ENCODE measurements at places on chromosomes 5 and 9. TPM values are rescaled to one million over a fixed set of nuclear protein-coding genes. Genes with fewer than 3 reads are reported as not detected.

The ACOT12 gene
- total RNA-seq: 2.3 TPM

The FOXD4L3 gene
- 0.17 TPM for total RNA-seq

The DMRTA1 gene
- 1.1 TPM for total RNA-seq

The SGCD gene
- 32.5 TPM for total RNA-seq

The KIAA1191 gene
- 92.7 TPM for total RNA-seq

The LURAP1L gene
- 13.3 TPM for total RNA-seq

The GIN1 gene
- 15.3 TPM for total RNA-seq

The FST gene
- 3.7 TPM for total RNA-seq

The OTP gene
- total RNA-seq: 1.8 TPM

The ZNF454 gene
- total RNA-seq: 7.7 TPM

The ARHGEF39 gene
- total RNA-seq: 1.5 TPM

The NUTM2G gene
- not detected for total RNA-seq

The EGFLAM gene
- 124 TPM for total RNA-seq

The RGMB gene
- total RNA-seq: 36.9 TPM

The ZNF300 gene
- 24.1 TPM for total RNA-seq

The PTGS1 gene
- total RNA-seq: 4.0 TPM

The PCDHGB3 gene
- 8.3 TPM for total RNA-seq

The LRRC70 gene
- 6.8 TPM for total RNA-seq

The STK32A gene
- 36.3 TPM for total RNA-seq

The ZNF608 gene
- total RNA-seq: 61.9 TPM

The PITX1 gene
- total RNA-seq: 0.11 TPM

The C6 gene
- 1.2 TPM for total RNA-seq

The FBLL1 gene
- total RNA-seq: 15.5 TPM

The BTNL9 gene
- total RNA-seq: 3.6 TPM

The PHAX gene
- 64.5 TPM for total RNA-seq

The NEUROG1 gene
- not detected for total RNA-seq

The TMEM232 gene
- total RNA-seq: 21.1 TPM

The SV2C gene
- total RNA-seq: 66.7 TPM

The PCDHB6 gene
- 2.7 TPM for total RNA-seq

The TMEM215 gene
- 5.2 TPM for total RNA-seq

The CD72 gene
- 1.3 TPM for total RNA-seq

The ARSB gene
- total RNA-seq: 21.6 TPM

The WNT8A gene
- not detected for total RNA-seq

The CYLC2 gene
- not detected for total RNA-seq

The CYSRT1 gene
- 0.69 TPM for total RNA-seq

The FIBCD1 gene
- total RNA-seq: 1.2 TPM

The FUBP3 gene
- total RNA-seq: 47.6 TPM

The CEL gene
- 1.2 TPM for total RNA-seq

The ADCY2 gene
- total RNA-seq: 25.4 TPM

The RBM22 gene
- 29.7 TPM for total RNA-seq

The ARID3C gene
- 0.33 TPM for total RNA-seq

The CDH9 gene
- total RNA-seq: 11.3 TPM

The TSSK1B gene
- total RNA-seq: 0.06 TPM

The IFT74 gene
- total RNA-seq: 32.6 TPM

The HAVCR1 gene
- 0.11 TPM for total RNA-seq

The PCDHGA7 gene
- total RNA-seq: 6.6 TPM

The LCN10 gene
- not detected for total RNA-seq

The USP20 gene
- total RNA-seq: 11.6 TPM

The PDZD2 gene
- 22.1 TPM for total RNA-seq

The TLR4 gene
- 34.6 TPM for total RNA-seq

The RMRP gene
- 17,832 TPM for total RNA-seq

The DNAI1 gene
- 3.5 TPM for total RNA-seq

The STC2 gene
- 2.2 TPM for total RNA-seq

The SOHLH1 gene
- total RNA-seq: 0.50 TPM

The MFAP3 gene
- total RNA-seq: 154 TPM

Data from spinal cord (tissue), 10 donors.